Stimulated activated naive CD4-positive, alpha-beta T cell treated with Interleukin-2 at 50 U/mL for 16 hours (primary cell): ENCODE measurements at places on chromosomes 6 and 20.

DNA sequence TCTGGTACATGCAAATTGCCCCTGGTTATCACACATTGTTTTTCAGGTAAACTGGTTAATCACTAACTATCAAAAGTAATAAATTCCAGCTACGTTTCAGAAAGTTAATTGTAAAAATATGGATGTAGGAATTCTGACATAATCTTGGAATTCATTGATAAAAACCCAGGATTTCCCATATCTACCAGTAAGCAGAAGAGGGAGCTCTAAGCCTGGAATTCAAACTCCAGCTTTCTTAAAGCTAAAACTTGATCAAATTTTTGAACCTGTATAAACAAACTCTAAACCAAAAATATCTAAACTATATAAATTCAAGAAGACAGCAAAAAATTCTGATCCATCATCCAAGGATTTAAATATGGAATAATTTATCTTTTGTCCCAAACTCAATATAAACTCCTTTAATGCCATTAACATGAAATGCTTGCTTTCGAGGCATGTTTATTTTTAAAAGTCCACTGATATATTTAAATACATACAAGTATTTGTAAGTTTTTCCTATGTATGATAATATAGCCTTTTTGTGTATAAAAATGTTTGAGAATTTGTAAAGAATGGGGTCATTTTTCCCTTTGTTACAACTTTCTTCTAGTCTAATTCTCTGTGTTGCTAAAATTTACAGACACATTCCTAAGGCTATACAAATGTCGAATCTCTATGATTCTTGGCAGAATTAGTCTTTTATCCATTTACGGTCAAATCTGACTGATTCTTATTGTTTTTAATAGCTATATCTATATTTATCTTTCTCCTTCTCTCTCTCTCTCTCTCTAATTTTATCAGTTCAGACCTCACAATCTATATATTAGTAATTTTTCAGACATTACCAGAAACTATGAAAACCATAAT, 91.4 kb upstream of the RNF217 start:
- DNase-seq = no peak

DNA sequence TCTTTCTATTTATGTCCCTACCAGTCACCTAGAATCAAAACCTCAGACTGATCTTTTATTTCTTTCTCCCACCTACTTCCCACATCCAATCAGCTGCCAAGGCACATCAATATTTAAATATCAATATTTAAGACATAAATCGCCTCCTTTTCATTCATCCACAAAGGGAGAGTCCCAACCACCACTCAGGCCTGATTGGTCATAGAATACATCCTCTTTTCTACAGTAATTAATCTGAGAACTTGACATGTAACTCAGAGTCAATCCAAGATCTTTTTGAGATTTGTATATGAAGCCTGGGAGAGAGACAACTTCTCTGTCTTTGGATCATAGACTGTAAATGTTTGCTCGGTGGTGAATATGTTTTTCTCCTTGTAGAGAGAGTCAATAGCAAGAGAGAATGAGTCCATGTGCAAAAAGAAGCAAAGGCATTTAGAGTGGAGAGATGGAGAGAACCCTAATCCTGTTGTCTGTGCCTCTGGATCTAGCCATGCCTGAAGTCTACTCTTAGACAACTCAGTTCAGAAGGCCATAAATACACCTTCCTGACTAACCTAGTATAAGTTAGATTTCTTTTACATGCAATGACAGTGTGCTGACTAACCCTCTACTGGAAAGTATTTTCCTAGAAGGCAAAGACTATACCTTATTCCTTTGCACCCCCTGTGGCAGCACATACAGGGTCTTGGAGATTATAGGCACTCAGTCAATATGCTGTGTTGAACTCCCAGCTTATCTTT, 12.1 kb upstream of the NEDD9 start:
- DNase-seq = no peak

DNA sequence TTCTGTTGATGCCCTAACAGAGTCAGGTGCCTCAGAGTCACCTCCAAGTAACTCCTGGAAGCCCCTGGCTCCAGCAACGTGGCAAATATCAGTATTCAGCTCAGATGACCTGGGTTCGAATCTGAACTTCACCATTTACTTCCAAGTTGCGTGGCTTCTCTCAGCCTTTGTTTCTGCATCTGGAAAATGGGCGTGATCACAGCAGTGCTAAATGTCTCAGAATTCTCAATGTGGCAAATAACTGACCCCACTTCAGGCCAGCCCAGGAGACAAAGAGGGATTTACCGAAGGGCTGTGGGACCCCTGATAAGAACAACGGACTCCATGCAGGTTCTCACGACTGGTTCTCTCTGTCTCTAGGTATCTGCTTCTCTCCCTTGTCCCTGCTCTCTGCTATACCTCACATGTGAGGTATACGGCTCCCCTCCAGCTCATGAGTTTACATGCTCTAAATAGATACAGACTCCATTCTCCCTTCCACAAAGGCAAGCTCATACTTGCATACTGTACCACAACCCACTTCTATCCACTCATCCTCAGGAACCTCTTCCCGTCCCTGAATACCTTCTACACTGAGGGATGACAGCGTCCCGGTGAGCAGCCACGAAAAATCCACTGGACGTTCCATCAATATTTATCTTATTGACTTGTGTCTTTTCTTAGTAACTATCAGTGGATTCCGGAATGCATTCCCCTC, 84.1 kb downstream of the SNX5 start:
- no peak for DNase-seq

- no peak for DNase-seq
These were observed 162.2 kb downstream of the LY86 start for GRCh38 chr6:6750594-6751265.

DNA sequence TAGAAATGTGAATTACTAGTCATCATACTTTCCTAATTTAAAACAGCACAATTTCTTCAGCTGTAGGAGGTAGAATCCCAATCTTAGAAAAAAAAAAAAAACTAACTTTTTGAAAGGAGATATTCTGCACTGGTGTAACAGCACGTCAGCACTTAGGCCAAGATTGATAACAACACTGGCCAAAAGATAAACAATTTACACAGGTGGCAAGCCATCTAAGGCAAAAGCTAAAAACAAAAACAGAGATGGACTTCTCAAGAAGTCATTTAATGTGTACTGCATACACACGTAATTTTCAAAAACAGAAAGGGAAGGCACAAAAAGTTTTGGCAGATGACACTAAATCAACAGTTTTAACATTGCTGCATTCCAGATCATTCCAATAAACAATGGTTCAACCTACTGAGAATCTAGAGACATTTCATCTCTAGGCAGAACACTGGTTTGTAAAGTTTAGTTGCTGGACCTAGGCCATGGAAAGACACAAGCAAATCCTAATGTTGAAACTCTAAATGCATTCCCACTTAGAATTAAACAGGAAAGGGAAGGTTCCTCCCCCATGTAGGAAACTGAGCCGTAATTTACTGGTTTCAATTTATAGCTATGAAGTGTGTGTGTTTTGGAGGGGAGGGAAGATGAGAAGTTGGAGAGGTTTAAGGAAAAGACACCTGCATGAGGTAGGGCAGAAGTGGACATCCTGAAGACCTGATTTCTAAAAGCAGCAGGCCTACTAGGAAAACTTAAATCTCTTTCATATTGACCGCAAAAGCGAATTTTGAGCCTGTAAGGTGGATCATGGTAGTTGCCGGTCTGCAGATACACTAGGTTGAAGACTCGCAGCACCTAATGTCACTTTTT, 1.3 kb downstream of the GCLC start:
- no peak for DNase-seq

- no peak for DNase-seq
These were observed 18.0 kb upstream of the DEFB129 start for GRCh38 chr20:208942-209566.
